ENCODE measurements at places on chromosomes 7 and 10.

DNA sequence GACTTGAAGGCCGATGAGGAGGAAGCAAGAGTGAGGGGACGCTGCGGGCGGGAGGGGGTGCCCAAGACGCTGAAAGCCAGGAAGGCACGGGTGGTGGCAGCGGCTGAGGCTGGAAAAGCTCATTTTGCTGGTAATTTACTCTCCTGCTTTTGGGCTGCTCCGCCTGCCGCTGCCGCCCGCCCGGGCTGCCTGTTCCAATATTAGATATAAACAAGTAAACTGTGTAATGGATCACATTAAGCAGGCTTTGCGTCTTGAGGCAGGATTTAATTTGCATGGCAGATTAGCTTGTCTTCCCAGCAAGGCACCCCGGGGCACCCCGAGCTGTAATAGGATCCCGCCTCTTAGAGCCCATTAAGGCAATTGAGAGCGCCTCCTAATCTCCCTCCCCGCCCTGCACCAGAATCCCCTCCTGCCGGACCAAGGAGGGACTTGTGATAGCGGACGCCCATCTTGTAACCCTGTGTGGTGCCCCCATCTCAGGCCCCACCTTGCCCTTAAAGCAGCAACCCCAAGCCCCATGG lies 46.1 kb upstream of the SLF2 start:
- no peak for DNase-seq

DNA sequence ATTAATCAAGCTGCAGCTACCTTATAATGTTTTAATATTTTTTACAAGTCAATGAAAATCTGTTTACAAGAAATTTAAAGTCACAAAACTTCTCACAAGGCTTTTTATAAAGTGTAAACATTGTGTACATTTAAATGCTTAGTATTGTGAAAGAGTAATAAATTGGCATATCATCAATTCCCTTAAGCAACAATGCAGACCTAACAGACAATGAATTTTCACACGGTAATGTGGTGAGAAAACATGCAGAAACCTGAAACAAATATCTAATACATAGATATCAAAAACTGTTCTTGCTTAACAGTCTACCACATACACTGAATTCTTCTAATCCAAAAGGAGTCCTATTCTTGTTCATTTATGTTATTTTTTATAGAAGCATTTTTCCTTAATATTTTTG lies 220.7 kb downstream of the CRPPA start:
- no peak for DNase-seq

GRCh38 chr7:143385891-143386781 lies 5.0 kb downstream of the ZYX start:
- DNase-seq = peak; percentile 61

DNA sequence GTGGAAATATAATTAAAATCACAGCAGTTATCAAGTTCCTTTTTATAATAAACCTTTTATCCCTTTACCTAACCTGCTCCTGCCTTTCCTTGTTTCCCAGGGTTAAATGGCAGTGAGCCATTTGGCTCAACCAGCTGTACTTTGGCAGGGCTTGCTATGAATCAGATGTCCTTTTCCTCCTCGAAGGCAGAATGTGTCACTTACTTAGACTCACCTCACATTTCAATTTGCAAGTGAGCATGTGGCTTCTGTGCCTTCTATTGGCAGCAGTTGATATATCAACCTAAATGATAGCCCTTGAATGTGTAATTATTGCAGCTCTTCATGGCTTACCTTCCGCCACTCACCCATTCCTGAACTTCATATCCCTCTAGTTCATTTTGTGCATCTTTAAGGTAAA lies 301.7 kb downstream of the CSTF2T start:
- DNase-seq = no peak

- DNase-seq = no peak
These were observed 37.4 kb upstream of the ARL4A start for GRCh38 chr7:12650080-12650479.

- no peak for DNase-seq
These were observed 41.2 kb upstream of the TNS3 start for GRCh38 chr7:47622946-47623640.

GRCh38 chr10:9858816-9859215 lies 1158.9 kb upstream of the CELF2 start:
- no peak for DNase-seq

DNA sequence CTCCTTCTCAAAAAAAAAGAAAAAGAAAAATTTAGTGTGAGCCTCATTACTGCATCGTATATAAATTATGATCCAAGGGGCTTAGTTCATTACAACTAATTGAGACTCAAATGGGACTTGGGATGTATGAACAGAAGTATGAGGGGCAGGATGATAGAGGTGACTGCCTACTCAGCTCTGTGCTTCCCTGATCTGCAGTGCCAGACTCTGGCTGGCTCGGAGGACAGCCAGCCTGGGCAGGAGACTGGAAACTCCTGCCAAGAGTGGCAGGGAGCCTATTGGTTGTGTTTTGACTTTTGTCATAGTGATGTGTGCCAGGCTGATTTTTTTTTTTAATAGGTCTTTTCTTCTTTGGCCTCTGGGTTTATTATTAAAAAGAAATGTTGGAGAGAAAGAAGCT lies 73.8 kb upstream of the GTF2IRD1 start:
- no peak for DNase-seq

DNA sequence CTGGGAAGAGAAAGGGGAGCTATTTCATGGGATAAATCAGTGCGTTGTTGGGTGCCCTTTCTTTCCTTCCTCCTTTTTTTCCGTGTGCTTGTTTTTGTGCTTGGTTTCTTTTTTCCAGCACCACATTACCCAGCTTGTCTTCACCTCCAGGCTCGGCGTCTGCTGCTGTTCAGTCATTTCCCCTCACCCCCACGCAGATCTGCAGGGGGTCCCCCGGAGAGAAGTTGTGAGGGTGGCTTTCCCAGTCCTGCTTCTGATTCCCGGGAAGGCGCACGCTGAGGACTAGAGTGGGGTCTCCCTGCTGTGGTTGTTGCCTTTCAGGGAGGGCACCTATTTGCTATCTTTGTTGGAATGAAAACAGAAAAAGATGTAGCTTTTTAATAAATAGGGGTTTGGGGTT lies 1.6 kb downstream of the CAMK1D start:
- no peak for DNase-seq

GRCh38 chr10:49367600-49367999 lies 28.3 kb downstream of the DRGX start:
- no peak for DNase-seq

GRCh38 chr10:21989453-21990154 lies 13.9 kb downstream of the DNAJC1 start:
- no peak for DNase-seq

GRCh38 chr10:129922598-129923123 lies 41.4 kb downstream of the EBF3 start:
- no peak for DNase-seq

DNA sequence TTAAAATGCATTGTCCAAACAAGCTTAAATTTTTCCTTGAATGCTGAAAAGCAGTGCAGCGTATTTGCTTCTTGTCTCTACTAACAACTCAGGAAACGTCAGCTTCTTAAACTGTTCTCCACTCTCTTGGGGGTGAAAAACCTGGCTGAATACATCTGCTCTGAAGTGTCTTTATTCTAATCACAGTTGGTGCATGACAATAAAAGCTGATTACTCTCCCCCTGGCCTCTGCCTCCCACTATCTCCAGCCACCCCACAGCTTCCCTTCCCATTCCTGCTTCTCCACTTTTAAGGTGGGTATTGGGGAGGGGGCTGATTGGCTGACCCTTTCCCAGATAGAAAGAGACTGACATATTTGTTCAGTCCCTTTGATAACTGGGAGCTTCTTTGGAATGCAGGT lies 456.0 kb downstream of the SORCS1 start:
- no peak for DNase-seq

- DNase-seq = no peak
These were observed 109.1 kb downstream of the CPED1 start for GRCh38 chr7:121097577-121097976.

GRCh38 chr7:119571666-119572065 lies 701.3 kb upstream of the KCND2 start:
- no peak for DNase-seq

DNA sequence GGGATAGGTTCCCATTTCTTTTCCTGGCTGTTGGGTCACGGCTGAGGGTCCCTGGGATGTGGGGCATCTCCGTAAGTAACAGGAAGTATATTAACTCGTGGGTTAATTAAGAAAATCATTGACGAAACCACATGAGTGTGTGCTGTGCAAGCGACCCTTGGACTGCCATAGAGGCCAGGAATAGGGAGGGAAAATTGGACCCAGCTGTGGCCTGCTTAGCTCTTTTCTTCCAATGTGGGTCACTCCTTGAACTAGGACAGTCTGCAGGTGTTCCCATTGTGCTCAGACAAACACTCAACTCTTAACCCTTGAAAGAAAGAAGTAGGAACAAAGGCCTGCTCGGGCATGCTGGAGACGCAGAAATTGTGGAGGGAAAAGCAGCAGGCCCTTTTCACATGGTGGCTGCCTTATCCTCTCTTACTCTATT lies 25.6 kb upstream of the PLEKHA1 start:
- DNase-seq = no peak

GRCh38 chr7:39321909-39322498 lies 244.2 kb upstream of the YAE1 start:
- no peak for DNase-seq

- no peak for DNase-seq
These were observed 245.6 kb downstream of the BICC1 start for GRCh38 chr10:58758321-58758720.

GRCh38 chr10:109027534-109028185 lies 895.7 kb downstream of the XPNPEP1 start:
- DNase-seq = no peak

DNA sequence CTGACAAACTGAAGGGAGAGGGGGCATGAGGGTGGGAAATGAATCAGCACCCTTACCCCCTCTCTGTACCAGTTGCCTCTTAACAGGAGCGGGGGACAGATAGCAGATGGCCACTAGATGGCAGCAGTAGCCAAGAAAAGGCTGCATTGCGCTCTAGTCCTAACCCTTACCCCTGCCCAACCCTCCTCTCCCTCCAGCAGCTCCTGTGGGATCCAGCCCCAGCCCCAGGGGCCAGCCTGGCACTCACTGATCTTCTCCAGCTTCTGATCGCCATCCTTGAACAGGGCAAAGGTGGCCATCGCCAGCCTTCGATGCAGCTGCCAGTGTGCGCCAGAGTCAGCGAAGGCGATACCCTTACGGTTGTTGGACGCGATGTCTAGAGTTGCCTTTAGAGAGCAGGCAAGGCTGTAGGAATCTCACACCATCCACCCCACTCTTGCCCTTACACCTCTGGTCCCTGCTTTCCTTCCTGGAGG lies 2.2 kb downstream of the CYP17A1 start:
- DNase-seq = peak; percentile 56

GRCh38 chr10:133391761-133392518 lies 2.0 kb upstream of the MTG1 start:
- DNase-seq = no peak

- no peak for DNase-seq
These were observed 27.7 kb downstream of the CPXM2 start for GRCh38 chr10:123863721-123864482.

DNA sequence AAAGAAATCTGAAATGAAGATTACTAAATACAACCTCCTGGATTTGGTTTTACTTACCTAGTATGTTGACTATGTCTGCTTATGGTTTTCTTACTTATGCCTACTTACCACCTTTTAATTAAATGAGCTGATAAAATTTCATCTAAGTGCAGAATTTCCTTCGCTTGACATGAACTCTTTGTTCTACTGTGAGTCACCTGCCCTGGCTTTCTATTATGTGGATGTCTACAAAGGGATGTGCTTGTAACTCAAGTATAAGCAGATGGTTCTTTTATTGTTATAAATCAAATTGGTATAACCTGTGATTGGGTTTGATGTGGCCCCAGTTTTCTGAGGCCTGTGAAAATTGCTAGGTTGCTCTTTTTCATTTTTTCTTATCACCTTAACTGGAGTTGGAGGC lies 389.1 kb upstream of the ANKRD30A start:
- DNase-seq = no peak
